Activated CD4-positive, alpha-beta T cell treated with anti-CD3 and anti-CD28 coated beads, Interleukin-2, amount 10 ng/mL, durations not matched to agents 24 days and 14 days (primary cell): ENCODE measurements at places on chromosomes 1 and 21. TPM values are rescaled to one million over a fixed set of nuclear protein-coding genes. Genes with fewer than 3 reads are reported as not detected.
A peak's percentile ranks its signal among the peaks of the same experiment; 100 is the strongest.

CLCNKB gene
- not detected in 2 replicates for total RNA-seq

LCE1C gene
- total RNA-seq: not detected in 2 replicates

- DNase-seq: peak; percentile 75
- H3K27me3 ChIP-seq: peaks cover 14% of the 10 kb centered on the region
- peak overlapping the region; percentile 8 for H3K4me3 ChIP-seq
- H3K27ac ChIP-seq: no peak overlapping the region
- H3K4me1 ChIP-seq: peaks cover 15% of the 10 kb centered on the region
- H3K36me3 ChIP-seq: no peaks in the 10 kb centered on the region
Measured at GRCh38 chr1:32724678-32725614, 22.4 kb upstream of the SYNC start.

GRCh38 chr21:25912402-25912746, 177.6 kb downstream of the GABPA start:
- H3K4me3 ChIP-seq: no peak overlapping the region
- no peaks in the 10 kb centered on the region for H3K27me3 ChIP-seq
- no peaks in the 10 kb centered on the region for H3K4me1 ChIP-seq
- no peak overlapping the region for H3K27ac ChIP-seq
- DNase-seq: peak; percentile 40
- H3K36me3 ChIP-seq: no peaks in the 10 kb centered on the region

DNA sequence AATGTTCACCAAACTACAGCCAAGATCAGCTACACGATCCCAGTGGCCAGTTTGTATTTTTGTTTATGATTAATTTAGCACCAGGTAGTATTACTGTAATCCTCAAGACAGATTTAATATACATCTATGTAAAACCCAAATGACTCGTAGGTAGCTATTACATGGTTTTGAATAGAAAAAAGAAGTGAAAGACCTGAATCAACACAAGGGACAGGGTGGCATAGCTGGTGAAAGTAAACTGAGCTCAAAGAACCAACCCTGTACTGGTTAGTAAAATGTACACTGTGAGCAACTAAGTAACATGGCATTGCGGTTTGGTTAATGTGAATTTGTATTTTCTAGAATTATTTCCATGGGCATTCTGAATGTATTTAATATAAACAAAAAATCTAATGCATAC, 8.8 kb downstream of the GPATCH2 start:
- H3K27me3 ChIP-seq: no peaks in the 10 kb centered on the region
- H3K4me3 ChIP-seq: no peak overlapping the region
- no peak overlapping the region for H3K27ac ChIP-seq
- no peak for DNase-seq

GOLT1A gene
- total RNA-seq: not detected in 2 replicates

GRCh38 chr1:248779350-248779749, 23.8 kb upstream of the LYPD8 start:
- no peaks in the 10 kb centered on the region for H3K36me3 ChIP-seq
- no peak overlapping the region for H3K27ac ChIP-seq
- peak; percentile 34 for DNase-seq
- H3K4me1 ChIP-seq: no peaks in the 10 kb centered on the region
- H3K4me3 ChIP-seq: no peak overlapping the region

DNA sequence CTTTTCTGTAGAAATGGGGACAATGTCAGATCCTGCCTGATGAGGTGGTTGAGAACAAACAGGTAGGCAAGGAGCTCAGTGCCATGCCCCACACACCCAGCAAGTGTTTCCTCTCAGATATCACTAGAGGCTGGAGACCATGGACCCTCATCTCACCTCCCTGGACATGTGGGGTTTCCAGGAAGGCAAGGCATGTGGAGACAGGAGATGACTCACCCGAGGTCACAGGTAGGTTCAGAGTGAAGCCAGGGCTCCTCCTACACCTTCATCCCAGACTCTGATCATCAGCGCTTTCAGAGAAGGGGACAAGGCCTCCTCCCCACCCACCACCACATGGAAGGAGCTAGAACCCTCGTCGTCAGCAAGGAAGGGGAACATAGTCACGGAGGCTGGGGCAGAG, 69.2 kb downstream of the MATN1 start:
- no peak overlapping the region for H3K27ac ChIP-seq
- peaks cover 2% of the 10 kb centered on the region for H3K27me3 ChIP-seq
- H3K36me3 ChIP-seq: no peaks in the 10 kb centered on the region
- no peak for DNase-seq

- no peak for DNase-seq
- H3K4me1 ChIP-seq: peaks cover 73% of the 10 kb centered on the region
- H3K27ac ChIP-seq: no peak overlapping the region
- no peak overlapping the region for H3K4me3 ChIP-seq
- peaks cover 8% of the 10 kb centered on the region for H3K27me3 ChIP-seq
Measured at GRCh38 chr1:154744352-154745035, 125.6 kb downstream of the KCNN3 start.

- no peak for DNase-seq
- peaks cover 13% of the 10 kb centered on the region for H3K36me3 ChIP-seq
- H3K27me3 ChIP-seq: no peaks in the 10 kb centered on the region
- peaks cover 23% of the 10 kb centered on the region for H3K4me1 ChIP-seq
Measured at GRCh38 chr1:235259133-235259778, 68.7 kb downstream of the ARID4B start.

DNA sequence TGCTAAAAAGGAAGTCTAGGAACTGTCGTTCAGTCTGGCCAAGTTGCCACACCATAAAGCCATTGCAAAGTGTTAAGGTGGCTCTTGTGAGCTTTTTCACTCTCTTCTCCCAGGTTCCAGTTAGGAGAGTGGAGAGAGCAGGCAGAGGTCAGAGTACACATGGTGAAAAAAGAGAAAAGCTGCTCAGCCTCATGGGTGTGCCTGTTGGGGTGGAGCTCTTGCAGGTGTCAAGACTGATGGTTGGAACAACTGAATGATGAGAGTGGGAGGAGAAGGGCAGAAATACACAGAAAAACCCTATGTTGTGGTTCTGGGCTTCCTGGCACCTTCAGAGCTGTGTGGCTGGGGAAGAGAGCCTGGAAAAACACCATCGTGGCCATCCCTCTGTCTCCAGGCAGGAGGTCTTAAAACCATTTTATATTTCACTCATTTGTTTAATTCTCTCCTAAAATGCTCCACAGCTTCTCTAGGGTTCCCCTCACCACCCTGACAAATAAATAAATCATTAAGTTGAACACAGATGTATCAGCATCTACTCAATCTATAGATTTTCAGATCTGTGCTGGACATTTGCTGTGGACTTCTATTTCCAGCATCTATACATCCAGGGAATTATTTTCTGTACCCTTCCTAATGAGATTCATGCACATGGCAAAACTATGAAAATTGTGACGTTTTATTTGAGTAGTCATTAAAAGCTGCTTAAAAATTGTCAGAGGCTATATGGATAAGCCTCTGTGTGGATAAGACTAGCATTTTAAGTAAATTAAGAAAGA, 17.5 kb downstream of the UBASH3A start:
- H3K27ac ChIP-seq: peak overlapping the region; percentile 94
- DNase-seq: peak; percentile 80
- peaks cover 83% of the 10 kb centered on the region for H3K4me1 ChIP-seq
- peak overlapping the region; percentile 79 for H3K4me3 ChIP-seq

DNA sequence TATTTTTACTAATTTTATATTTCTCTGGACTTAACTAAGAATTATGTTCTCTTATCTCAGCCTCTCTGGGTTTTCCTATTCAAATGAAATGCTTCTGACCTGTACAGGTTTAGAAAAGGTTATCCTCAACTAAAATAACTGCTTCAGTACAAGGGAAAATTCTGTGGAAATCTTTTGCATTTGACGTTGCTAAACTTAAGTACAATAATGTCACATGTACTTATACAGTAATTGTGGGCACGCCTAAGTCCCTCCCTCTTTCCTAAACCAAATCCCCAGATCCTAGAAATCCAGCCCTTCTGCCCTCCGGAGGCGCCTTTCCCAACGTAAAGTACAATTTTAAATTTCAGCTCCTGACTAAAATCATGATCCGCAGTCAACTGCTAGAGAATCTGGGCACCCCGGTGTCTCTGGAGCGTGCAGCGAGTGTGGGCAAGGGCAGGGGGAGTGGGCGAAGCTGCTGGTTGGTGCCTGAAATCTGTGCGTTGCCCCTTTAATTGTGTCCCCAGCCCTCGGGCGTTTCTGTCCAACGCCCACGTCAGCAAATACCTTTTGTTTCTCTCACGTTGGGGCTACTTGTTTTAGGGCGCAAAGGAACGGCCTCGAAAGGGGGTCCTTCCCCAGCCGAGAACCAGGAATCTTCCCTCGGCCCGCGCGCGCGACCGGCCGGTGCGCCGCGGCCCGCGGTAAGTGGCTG, at the start of gene ZBTB8A:
TSS of gene ZBTB8A (plus strand) at position 541 of the 697 bp plus-strand sequence. CDS start 53,505 bp downstream, outside the sequence.
- H3K4me3 ChIP-seq: peak within 1 kb of the TSS; percentile 77
- peaks cover 8% of the 10 kb centered on the region for H3K4me1 ChIP-seq
- no peak within 1 kb of the TSS for H3K27ac ChIP-seq
- peak; percentile 57 for DNase-seq

DNA sequence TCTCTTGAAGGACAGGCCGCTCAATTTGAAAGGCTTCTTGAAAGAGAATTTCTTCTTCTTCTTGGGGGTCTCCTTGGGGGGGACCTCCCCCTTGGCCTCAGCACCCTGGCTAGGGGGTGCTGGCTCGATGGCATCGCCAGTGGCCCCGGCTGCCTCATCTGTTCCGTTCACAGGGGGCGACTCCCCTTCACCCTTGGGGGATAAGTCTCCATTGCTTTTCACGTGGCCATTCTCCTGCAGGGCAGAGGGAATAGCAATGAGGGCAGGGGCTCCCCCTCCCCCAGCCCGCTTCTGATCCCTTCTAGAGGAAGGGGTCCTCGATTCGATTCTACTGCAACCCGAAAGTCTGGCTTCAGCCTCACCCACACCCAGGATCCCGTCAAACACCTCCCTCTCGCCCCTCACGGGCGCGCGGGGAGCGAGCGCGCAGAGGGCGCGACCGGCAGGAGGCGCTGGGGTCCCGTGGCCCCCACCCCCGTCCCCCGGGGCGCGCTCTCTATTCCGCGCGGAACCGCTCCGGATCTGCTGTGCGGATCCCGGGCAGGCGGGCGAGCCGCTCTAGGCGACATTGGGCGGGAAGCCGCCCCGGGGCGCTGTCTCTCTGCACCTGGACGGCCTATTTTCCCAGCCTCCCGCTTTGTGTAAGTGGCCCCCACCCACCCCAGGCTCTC, 1.0 kb downstream of the MARCKSL1 start:
- H3K36me3 ChIP-seq: peaks cover 39% of the 10 kb centered on the region
- H3K27ac ChIP-seq: peak overlapping the region; percentile 69
- DNase-seq: peak; percentile 88
- H3K4me1 ChIP-seq: peaks cover 39% of the 10 kb centered on the region
- peak overlapping the region; percentile 92 for H3K4me3 ChIP-seq
